Activated naive CD4-positive, alpha-beta T cell treated with Interleukin-2 at 50 U/mL for 16 hours (primary cell): ENCODE measurements at places on chromosomes 6 and 20.

DNA sequence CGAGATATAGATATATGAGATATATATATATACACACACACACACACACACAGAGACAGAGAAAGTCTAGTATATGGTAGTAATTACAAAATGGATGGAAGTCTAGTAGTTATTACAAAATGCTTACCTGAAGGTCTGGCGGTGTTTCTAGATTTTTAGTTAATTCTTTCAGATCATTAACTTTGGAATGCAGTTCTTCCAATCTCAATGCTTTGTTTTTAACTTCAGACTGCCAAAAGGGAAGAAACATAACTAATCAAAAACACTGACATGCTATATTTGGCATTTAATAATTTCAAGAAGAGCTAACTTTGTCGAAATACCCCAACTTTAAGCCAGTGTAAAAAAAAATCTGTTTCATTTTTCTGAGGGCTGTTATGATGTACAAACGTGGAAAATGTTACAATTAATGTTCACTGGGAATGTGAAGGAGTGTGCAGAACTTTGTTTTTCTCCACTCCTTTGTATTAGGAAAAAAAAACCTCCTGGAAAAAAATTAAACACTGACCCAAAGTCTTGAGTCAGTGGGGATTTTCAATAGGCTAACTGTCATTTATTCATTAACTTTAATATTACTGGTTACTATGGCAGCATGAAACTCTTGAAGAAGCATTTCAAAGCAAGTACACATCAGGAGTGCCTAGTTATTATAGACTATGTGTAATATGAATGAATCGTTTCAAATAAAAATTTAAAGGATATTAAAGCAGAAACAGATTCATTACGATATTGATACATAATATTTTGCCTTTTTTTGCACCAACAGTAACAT lies 232.9 kb downstream of the SYNE1 start:
- no peak for DNase-seq

DNA sequence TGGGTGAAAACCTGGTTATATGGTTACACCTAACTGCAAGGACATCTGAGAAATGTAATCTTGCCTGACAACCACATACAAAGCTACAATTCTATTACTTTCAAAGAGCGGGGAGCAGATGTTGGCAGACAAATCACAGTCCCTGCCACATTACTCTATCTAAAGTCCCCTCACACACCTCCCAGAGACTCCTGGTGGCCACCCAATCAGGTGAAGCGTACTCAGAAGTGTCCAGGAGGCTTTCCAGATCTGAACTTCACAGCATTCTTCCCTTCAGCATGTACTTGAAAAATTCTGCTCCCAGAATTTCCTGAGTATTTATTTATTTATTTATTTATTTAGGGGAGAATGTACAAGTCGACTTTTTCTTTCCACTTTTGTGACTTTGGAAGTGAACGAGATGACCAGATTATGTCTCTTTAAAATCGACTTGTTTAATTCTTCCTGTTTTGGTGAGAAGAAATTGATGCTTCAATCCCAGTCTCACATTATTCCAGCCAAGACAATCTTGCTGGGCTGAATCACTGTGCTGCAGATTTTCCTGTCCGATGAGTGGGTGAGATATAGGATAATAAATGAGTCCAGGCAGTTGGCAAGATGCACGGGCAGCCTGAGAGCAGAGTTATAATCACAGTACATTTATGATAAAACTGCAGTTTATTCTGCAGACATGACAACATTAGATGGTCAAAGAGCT lies 46.9 kb upstream of the POPDC3 start:
- DNase-seq, result no peak

DNA sequence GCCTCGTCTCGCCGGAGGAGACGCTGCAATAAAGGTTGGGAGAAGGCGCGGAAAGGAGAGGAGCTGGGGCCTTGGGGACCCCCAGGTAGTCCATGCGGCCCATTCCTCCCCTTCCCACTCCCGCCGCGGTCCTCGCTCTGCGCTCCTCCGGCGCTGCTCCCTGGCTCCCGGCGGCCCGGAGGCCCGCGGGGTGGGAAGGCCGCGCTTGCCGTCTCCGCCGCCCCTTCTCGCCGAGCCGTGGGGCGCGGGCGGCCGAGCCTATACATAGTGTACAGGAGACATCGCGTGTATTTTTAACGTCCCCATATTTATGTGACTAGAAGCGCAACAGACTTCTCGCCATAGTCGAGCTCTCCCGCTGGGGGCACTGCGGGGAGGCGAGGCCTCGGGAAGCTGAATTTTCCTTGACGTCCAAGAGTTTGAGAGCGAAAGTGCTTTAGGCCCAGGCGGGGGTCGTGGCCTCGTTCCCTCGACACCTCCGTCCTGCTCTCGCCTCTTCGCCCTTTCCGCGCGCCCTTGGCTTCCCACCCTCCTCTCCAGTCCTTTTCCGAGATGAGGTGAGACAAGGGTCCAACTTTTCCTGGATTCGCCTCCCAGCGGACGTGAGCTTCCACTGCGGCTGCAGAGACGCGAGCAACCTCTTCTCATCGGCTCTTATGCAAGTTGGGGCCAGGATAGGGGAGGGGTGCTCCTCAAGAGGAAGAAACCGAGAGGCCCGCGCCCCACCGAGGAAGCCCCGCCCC lies 29.0 kb downstream of the SLC12A5 start:
- peak; percentile 17 for DNase-seq

- no peak for DNase-seq
These were observed 12.0 kb downstream of the RNF8 start for GRCh38 chr6:37365791-37366190.

DNA sequence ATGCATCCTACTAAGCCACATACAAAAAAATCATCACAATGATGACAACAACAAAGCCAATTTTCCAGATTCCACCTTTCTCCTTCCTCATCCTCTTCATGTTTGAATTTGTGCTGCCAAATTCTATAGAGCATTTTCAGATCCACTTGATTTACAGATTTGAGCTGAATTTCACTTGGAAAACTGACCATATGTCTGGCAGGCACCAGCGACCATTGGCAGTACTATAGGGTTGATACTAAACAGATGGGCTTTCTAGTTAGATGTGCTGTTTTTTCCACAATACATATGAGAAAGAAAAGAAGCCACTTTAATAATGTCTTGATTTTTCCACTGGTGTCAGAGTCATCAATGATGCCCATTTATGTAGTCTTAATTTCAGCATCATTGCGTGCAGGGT lies 127.0 kb downstream of the PHACTR3 start:
- DNase-seq, result no peak

- no peak for DNase-seq
These were observed 251.9 kb upstream of the IRAK1BP1 start for GRCh38 chr6:78615430-78615904.

DNA sequence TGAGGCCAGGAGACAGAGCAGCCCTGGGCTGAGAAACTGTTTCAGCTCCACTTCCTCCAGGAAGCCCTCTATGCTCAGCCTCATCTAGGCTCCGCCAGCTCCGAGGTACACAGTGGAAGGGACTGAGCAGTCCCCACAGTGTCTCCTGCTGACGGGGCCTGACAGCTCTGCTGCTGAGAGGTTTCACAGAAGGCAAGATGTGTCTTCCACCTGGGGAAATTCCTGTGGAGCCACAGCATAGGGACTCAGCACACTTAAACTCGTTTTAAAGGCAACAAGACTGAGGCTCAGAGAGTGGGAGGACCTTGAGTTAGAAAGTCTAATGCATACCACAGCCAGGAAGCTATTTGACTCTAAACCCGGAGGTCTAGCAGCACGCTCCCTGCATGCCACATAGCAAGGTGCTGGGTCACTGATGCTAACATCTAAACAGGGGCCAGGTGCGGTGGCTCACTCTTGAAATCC lies 6.8 kb downstream of the ADA start:
- DNase-seq, result peak; percentile 50

GRCh38 chr6:167547328-167547692 lies 222.4 kb downstream of the TTLL2 start:
- DNase-seq, result no peak

DNA sequence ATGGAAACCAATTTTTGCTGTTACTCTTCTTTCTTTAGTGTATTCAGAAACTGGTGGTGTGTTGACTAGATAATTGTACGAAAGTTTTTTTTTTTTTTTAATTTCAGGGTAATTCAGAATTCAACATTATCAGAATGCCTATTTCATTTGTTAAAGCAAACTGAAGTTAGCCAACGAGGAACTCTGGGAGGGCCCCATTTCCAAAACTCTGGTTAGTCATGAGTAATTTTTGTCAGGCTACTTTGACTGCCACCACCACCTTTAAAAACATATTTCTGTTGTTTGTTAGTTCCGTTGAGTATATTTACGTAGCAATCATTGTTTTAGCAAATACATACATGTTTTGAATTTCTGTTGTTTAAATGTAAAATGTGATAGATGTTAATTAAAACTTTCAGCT lies 763 bp downstream of the ZKSCAN8 start:
- no peak for DNase-seq

DNA sequence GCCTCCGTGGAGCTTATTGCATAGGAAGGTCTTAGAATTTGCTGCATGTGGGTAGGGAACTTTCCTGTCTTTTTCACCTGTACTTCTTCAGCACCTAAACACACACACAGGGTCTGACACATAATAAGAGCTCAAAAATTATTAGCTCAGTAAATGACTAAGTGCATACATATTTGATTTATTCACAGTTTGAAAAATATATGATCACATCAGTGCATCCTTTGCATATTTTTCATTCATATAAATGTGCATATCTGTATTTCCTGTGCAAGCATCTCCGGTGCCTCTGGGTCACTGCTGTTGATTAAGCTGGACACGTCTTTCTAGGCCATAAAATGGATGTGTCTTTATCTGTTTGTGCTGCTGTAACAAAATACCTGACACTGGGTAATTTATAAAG lies 234.7 kb downstream of the UST start:
- DNase-seq, result no peak

GRCh38 chr6:24431045-24431451 lies 28.3 kb downstream of the MRS2 start:
- no peak for DNase-seq

- DNase-seq, result peak; percentile 29
These were observed 308.1 kb downstream of the FOXC1 start for GRCh38 chr6:1917626-1918371.

- DNase-seq, result no peak
These were observed 143.9 kb upstream of the ZNF217 start for GRCh38 chr20:53737396-53738038.

- DNase-seq, result no peak
These were observed 106.3 kb downstream of the NKAIN2 start for GRCh38 chr6:123909989-123910388.

DNA sequence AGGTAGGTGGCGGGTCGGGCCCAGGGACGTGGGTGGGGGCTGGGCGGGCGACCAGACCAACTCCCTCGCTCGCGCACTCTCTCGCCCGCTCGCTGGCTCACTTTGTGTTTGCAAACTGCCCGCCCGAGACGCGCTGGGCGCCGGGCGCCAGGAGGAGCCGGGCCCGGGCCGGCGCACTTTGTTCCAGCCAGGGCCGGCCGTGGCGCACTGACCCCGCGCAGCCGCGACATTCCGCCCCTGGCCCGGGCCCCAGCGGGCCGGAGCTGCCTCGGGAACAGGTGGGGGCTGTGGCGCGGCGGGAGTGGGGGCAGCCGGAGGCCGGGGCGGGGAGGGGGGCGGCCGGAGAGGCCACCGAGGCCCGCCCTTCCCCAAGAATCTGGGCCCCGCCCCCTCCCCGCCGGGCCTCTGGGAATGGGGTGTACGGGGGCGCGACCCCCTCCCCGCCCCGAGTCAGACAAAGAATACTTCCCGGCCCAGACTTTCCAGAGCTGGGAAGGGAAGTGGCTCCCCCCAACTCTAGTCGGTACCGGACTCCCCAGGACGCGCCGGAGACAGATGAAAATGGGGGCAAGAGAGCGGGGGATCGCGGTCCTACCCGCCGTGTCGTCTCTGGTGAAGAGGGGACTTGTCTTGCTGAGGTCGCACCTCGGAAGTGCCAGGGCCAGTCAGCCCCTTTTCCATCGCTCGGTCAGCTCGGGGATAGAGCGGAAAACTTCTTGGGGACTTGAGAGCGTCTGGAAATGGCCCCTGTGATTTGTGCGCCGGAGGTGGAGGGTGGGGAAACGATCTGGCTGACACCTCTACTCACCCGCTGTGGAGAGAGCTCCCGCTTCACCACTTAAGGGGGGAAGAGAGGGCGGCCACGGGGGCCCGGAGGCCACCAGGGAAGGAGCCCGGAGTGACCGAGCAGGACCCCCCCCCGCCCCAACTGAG lies 951 bp downstream of the FOXP4 start:
- peak; percentile 41 for DNase-seq

DNA sequence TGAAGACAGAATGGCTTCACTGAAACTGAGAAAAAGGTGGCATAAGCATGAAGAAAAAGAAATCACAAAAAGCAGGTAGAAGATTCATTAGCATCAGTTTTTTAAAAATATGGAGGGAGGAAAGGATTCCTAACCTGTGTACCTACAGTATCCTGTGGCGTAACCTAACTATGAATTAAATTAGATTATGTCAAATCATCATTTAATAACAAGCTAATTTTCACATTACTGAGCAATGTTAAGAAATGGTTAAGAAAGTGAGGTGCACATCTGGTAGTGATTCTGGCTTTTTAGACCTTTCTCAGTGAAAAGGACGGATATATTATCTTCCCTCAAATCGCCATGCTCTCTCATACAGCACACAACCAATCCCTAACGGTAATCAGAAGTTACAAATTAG lies 12.5 kb downstream of the CD164 start:
- no peak for DNase-seq

- DNase-seq, result no peak
These were observed 28.5 kb downstream of the DSE start for GRCh38 chr6:116399287-116399686.

DNA sequence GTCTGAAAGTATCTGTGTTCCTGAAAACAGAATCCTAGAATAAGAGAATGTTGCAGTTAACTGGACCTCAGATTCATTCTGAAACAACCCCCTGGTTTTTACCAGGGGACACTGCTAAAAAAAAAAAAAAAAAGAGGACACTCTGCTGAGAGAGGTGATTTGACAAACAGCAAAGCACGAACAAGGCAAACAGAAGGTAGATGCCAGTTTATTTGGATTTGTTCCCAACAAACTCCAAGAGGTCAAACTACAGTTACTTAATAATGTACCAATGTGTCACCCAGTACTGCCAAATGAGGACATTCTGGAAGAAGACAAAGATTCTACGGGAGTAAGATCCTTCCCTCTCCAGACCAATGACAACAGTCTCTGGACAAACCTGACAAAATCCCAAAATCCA lies 40.6 kb upstream of the SLC22A16 start:
- no peak for DNase-seq

DNA sequence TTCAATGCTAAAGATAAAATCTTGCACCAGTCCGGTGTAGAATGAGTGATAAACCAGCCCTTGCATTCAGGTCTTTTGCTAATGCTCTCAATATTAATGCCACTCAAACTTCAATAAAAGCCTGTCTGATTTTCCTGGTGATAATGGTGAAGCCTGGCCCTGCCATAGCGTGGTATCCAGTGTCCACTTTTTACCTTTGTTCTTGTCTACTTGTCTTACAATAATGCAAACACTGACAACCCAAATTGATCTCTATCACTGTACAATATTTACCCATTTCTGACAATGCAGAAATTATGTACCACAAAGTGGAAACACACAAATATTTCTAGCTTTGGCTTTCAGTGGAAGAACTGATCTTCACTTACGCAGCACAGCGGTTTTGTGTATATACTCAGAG lies 189.1 kb downstream of the ZDHHC14 start:
- DNase-seq, result no peak

GRCh38 chr6:139962654-139963347 lies 588.4 kb upstream of the CITED2 start:
- no peak for DNase-seq

- no peak for DNase-seq
These were observed 213.2 kb upstream of the MYLIP start for GRCh38 chr6:15915508-15916178.

- no peak for DNase-seq
These were observed 205.4 kb upstream of the BMP2 start for GRCh38 chr20:6562111-6562510.

GRCh38 chr20:33894798-33895197 lies 83.7 kb downstream of the CHMP4B start:
- DNase-seq, result no peak
